ENCODE measurements at places on chromosomes 3 and 15.

DNA sequence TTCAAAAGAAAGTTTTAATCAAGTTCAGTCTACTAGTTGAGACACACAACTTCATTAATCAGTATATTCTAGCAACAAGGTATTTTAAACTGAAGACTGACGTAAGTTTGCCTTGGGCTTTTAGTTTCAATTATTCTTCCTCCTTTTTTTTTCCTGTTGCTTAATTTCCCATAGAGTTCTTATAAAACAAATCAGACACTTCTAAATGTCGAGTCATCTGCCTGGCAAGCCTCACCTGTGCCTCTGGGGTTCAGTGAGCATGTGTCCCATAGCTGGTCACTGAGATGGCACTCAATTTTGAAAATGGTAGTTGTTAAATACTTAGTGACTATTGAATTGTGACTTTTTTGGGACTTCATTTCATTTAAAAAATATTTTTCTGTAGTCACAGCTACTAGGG is 27.4 kb downstream of the NKIRAS1 start:
- no peak for DNase-seq

GRCh38 chr3:143429628-143430514 is 310.3 kb downstream of the CHST2 start:
- DNase-seq = no peak

GRCh38 chr3:69567023-69567709 is 172.1 kb upstream of the MITF start:
- no peak for DNase-seq

DNA sequence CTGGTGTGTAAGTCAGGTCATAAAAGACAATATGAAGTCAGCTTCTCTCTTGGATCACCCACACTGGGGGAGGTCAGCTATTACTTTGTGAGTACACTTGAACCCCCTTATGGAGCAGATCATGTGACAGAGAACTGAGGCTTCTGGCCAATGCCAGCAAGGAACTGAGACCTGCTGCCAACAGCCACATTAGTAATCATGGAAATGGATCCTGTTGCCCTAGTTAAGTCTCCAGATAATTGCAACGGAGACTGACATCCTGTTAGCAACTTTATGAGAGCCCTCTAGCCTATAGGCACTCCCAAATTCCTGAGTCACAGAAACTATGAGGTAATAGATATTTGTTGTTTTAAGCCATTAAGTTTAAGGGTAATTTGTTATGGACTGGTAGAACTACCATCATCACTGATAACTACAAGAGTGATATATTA is 110.4 kb upstream of the GMNC start:
- no peak for DNase-seq

DNA sequence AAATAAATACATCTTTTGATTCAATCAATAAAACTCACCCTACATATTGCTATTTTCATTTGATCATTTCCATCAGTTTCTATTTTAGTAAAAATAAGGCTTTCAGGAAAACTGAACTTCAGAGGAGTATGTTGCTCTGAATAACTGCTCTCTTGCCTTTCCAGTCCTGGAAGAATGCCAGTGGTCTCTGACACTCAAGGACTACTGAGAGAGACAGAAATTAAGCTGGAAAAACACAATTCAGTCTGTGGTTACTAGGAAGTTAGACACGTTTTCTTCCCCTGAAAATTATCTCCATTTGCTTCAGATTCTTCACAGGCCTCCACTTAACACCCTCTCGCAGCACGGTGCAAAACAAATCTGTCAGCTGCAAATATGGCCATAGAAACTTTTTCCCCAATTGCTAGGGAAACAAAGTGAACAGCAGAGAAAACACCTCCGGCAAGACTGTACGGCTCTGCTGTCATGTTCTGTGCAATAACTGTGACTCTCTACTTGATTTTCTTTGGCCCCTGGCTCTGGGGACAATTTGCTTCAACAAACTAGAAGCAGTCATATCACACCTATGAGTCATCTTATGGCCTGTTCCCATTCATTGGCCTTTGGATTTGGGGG is 353.0 kb downstream of the MAGI1 start:
- DNase-seq = no peak

- no peak for DNase-seq
These were observed 12.6 kb downstream of the OSBPL10 start for GRCh38 chr3:31968369-31968926.

GRCh38 chr15:71203586-71204474 is 88.6 kb downstream of the THSD4 start:
- DNase-seq = no peak

DNA sequence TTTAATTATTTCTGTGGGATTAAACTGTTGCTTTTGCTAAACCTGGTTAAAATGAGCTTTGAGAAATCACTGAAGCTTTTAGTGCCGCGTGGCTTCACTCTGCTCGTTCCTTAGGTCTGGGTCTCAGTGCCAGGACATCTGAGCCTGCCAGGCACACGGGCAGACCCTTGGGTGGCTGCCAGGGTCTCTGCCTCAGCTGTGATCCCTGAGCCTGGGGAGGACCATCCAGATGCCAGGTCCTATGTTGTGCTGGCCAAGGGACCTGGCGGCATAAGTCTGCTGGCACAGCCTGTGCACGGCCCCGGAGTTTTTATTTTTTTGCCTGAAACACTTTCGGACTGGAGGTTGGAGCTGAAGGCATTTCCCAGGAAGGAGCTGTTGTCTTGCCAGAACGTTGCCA is 328.1 kb downstream of the LRTM1 start:
- no peak for DNase-seq

DNA sequence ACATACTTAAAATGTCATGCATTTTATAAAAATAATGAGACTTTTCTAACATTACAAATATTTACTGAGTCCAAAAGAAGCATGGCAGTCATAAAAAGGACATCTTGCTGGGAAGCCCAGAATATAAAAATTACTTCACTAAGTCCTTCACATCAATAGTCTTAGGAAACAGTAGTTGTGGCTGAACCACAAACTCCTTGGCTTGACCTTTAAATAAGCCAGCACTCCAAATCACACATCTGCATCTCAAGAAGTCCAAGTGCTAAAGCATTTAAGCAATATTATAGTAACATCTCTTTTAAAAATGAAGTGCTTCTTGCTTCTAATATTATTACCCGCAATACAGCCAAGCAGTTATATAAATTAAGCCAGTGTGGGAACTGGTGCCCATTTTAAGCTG is 8.8 kb downstream of the CCNL1 start:
- no peak for DNase-seq

DNA sequence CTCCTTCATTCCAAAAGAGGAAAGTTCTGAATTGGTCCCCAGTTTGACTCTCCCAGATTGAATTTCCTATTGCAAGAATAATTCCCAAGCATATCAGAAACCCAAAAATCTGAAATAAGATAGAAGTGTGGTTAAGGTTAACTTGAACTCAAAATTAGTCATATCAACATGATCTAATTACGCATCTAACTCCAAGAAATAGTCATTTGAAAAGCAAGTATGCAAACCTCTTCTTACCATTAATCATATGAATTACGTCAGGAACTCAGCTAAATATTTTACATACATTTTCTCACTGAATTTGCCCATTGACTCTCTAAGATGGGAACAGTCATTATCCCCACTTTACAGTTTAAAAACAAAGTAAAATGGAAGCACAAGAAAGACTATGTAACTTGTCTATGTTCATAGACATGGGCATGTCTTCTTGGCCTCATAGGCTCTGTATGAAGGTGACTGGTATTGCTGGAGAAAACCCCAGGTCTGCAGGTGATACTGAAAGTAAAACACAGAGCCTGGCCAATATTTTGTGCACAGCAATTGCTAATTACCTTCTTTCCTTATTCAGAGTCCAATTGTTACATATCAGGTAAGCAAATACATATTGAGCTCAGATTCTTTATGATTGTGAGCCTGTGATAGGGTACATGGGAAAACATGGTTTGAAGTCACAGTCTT is 139.2 kb downstream of the ATP8B4 start:
- no peak for DNase-seq

- no peak for DNase-seq
These were observed 36.7 kb downstream of the SRP14 start for GRCh38 chr15:40002295-40002694.

DNA sequence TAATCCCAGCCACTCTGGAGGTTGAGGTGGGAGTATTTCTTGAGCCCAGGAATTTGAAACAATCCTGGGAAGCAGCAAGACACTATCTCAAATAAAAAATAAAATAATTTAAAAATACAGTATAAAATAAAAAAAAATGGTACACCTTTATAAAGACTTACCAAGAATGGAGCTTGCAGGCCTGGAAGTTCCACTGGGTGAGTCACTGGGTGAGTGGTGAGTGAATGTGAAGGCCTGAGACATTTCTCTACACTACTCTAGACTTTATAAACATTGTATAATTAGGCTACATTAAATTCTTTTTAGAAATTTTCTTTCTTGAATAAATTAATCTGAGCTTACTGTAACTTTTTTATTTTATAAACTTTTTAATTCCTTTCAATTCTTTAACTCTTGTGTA is 609.1 kb upstream of the BCHE start:
- no peak for DNase-seq

DNA sequence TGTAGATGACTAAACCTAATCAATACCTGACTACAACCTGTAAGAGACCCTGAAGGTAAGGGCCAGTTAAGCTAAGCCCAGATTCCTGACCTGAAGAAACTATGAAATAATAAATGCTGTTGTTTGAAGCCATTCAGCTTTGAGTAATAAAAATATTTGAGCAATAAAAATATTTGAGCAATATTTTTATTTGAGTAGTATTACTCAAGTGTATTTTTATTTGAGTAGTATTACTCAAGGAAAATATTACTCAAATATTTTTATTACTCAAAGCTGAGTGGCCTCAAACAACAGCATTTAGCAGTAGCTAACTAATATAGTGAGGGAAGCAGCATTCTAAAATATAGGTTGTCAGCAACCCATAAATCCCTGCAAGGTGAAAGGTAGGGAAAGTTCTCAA is 143.8 kb upstream of the RARB start:
- DNase-seq = no peak

GRCh38 chr3:64129106-64129505 is 96.2 kb downstream of the PRICKLE2 start:
- DNase-seq = no peak

GRCh38 chr15:64209680-64210334 is 47.0 kb upstream of the PPIB start:
- DNase-seq = no peak

- DNase-seq = no peak
These were observed 37.1 kb downstream of the SYNM start for GRCh38 chr15:99141943-99142342.

DNA sequence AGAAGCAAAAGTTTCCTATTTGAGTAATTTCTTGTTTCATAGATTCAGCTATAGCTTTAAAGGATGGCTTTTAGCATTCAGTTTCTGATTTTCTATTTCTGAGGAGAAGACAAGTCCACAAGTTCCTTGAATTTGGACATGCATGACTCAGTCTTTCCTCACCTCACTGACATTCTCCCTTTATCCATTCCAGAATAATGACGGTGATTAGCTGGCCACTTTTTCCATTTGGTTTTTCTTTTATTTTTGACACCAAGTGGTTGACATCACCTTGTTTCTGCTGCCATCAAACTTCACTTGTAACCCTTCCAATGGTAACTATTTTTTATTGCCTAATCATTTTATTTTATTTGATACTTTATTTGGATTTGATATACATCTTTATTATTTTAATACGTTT is 404.4 kb upstream of the KCNMB2 start:
- DNase-seq = no peak

GRCh38 chr3:83048556-83048955 is 1287.1 kb upstream of the GBE1 start:
- no peak for DNase-seq

DNA sequence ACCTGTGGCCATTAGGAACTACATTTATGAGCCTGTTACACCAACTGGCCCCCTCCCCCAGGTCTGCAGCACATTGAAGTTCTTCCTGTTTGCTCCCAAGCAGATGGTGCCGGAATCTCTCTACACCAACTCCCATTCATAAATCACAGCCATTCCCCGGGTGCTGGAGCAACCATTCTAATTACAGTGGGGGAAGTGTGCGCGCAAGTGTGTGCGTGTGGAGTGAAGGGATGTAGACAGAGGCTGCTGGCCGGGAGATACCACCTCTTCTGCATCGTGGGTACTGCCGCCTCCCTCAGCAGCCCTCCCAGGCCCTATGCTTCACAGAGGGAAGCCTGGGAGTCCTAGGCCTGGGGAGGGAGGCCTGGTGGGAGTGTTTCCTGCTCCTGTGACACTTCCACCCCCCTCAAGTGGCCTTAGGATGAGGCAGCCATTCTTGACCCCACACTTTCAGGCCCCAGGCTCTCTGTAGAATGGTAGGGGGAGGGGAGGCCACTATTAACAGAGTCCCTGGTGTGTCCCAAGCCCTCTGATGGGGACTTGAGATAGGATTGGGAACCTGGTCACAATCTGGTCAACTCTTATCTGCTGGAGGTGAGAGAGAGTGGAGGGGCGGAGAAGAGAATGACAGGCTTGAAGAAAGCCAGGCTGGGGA is 69.1 kb downstream of the MAGEF1 start:
- DNase-seq = no peak
